ENCODE measurements at places on chromosomes 2 and 18. TPM values are rescaled to one million over a fixed set of nuclear protein-coding genes. Genes with fewer than 3 reads are reported as not detected.

- peaks cover 19% of the 10 kb centered on the region for H3K27me3 ChIP-seq
- H3K4me1 ChIP-seq: no peaks in the 10 kb centered on the region
- no peak overlapping the region for H3K27ac ChIP-seq
- H3K4me3 ChIP-seq: no peak overlapping the region
- H3K36me3 ChIP-seq: no peaks in the 10 kb centered on the region
- DNase-seq: no peak
These were observed 75.8 kb downstream of the ARHGEF4 start for GRCh38 chr2:130912471-130912870.

- H3K27me3 ChIP-seq: no peaks in the 10 kb centered on the region
- no peak for DNase-seq
- H3K4me3 ChIP-seq: no peak overlapping the region
These were observed 249.4 kb downstream of the MYCN start for GRCh38 chr2:16189836-16190160.

DNA sequence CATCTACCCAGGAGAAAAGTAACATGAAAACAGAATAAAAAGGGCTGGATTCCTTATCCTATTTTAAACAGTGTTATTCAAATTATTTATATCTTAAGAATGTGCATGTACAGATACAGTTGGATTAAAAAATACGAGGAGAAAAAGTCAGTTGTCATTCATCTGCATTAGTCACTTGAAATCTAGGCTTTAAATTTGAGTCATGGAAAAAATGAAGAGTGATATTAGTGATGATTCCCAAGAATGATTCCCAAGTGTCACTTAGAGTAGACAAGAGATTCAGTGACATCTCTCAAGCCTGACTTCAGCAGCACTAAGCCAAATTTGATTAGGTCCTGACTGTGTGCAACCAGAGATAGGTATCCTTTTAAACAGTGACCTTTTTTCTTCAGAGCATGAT, 394.2 kb downstream of the IRS1 start:
- H3K4me3 ChIP-seq: no peak overlapping the region
- DNase-seq: no peak
- H3K36me3 ChIP-seq: no peaks in the 10 kb centered on the region
- H3K4me1 ChIP-seq: no peaks in the 10 kb centered on the region
- H3K27me3 ChIP-seq: no peaks in the 10 kb centered on the region
- no peak overlapping the region for H3K27ac ChIP-seq

- no peak for DNase-seq
- no peak overlapping the region for H3K27ac ChIP-seq
- H3K4me1 ChIP-seq: no peaks in the 10 kb centered on the region
- H3K4me3 ChIP-seq: no peak overlapping the region
- H3K36me3 ChIP-seq: no peaks in the 10 kb centered on the region
- H3K27me3 ChIP-seq: no peaks in the 10 kb centered on the region
These were observed 54.3 kb downstream of the EDAR start for GRCh38 chr2:108934583-108935245.

Gene NAT8
- total RNA-seq: not detected

Gene LRP2
- 19.7 TPM for total RNA-seq

Gene LONRF2
- 24.9 TPM for total RNA-seq

Gene ESPNL
- 0.15 TPM for total RNA-seq

Gene CHN1
- total RNA-seq: 9.8 TPM

Gene GMCL1
- 24.4 TPM for total RNA-seq

Measured in breast epithelium (tissue), 4 donors.